T-helper 2 cell treated with Interferon-gamma antibody and Interleukin-4, amounts not matched to agents 5 μg/mL and 100 μg/mL, for 36 hours (primary cell): ENCODE measurements at places on chromosomes 5 and 9.

GRCh38 chr5:76174101-76174500 is 90.9 kb downstream of the SV2C start:
- no peak for DNase-seq

GRCh38 chr5:80368661-80369480 is 39.0 kb upstream of the ZFYVE16 start:
- no peak for DNase-seq

GRCh38 chr9:68780720-68781119 is 75.7 kb downstream of the PIP5K1B start:
- peak; percentile 24 for DNase-seq

DNA sequence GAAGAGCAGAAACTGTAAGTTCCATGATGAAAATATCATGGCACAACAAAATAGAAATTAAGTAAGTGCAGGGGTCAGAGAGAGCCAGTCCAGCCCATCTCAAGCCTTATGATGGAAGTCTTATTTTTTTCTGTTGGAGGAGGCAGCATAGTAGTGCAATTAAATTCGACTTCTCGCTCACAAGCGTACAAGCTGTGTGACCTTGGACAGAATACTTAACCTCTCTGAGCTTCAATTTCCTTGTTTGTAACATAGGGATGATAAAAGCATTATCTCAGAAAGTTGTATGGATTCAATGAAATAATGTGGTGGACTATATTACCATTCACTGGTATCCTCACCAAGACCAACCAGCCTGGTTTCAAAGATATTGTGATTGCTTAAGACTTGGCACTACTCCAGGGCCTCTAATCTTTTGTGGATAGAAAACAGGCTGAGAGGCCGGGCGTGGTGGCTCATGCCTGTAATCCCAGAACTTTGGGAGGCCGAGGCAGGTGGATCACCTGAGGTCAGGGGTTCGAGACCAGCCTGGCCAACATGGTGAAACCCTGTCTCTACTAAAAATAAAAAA is 26.8 kb upstream of the MVB12B start:
- no peak for DNase-seq

DNA sequence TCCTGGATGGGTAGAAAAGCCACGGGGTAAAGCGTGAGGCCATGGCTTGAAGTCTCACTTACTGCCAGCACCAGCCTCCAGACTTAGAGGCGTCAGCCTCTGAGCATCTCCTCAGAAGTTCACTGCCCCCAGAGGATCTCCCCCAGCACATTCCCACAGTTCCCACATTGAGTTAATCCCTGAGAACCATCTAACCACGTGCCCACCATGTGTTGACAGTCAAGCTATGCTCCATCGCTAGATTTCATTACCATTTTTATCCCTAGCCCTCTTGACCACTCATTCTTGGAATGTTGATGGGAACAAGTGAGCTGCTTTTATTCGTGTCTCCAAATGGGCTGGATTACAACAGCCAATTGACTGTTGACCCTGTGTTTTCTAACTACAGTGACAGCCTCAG is 283.3 kb upstream of the IRX1 start:
- DNase-seq = no peak

GRCh38 chr5:35415309-35415708 is 185.0 kb upstream of the PRLR start:
- no peak for DNase-seq
